ENCODE measurements at places on chromosomes 5 and 9.

GRCh38 chr5:174533751-174534241, 190.6 kb upstream of the MSX2 start:
- no peak for DNase-seq

DNA sequence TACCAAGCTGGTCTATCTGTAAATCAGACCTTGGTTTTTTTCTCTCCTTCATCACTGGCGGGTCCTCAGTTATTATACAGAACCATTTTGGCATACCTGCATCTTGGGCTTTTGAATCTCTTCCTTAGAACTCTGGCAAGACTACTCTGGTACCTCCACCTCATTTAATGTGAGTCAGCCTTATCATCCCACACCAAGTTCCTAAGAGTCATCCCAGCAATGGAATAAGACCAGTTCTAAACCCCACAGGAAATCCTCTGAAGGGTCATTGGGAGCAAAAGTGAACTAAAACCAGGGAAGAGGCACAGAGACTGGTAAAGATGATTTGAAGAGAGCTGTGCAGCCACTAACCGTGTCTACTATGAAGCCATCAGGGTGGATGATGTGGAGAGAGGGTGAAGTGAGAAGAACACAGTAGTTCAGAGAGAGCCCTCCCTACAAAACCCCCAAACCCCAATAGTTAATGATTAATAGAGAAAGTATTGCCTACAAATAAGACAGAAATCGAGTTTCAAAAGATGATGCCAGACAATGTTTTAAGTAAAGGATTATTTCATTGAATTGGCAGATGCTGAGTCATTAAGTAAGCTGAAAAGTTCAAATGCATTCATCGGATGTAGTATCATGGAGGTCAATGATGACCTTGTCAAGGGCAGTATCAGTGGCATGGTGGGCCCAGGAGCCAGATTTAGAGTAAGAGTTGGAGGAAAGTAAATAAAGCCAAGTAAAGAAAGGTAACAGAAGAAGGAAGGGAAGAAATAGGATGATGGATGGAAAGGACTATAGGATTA, 85.4 kb downstream of the PCSK1 start:
- DNase-seq: no peak

DNA sequence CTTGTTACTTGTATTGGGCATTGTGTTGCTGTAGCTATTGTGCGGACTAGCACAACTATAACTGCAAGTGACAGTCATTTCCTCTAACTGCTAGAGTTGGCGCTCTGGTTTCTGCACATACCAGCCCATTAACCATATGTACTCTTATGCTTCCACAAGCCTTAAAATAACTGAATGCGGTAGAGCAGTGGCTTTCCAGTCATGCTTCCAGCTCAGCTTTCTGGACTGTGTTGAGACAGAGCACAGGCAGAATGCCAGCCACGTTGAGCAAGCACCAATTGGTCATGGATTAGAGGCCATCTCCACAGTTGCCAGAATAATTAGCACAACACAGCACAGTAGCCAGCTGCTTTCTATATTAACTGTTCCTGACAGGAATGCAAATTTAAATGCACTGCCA, 12.2 kb downstream of the INVS start:
- no peak for DNase-seq

DNA sequence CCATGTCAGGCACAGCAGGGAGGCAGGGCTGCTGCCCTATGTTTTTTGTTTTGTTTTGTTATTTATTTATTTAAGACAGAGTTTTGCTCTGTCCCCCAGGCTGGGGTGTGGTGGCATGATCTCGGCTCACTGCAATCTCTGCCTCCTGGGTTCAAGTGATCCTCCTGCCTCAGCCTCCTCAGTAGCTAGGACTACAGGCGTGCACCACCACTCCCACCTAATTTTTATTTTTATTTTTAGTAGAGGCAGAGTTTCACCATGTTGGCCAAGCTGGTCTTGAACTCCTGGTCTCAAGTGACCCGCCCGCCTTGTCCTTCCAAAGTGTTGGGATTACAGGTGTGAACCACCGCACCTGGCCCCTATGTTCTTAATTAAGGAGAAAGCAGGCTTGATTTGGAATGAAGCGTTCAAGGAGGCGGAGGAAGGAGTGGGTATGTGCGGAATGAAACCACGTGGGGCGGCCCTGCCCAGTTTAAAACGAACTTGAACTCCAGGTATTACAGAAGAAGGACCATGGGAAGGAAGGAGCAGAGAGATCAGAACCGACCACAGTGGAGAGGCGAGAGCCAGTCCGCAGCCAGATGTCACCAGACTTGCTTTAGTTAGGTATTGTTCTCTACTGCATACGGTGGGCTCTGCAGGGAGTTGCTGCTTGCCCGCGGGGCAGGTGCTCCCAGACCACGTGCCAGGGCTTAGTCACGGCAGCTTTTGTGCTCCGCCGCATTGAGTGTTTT, 34.9 kb upstream of the EPB41L4B start:
- no peak for DNase-seq

DNA sequence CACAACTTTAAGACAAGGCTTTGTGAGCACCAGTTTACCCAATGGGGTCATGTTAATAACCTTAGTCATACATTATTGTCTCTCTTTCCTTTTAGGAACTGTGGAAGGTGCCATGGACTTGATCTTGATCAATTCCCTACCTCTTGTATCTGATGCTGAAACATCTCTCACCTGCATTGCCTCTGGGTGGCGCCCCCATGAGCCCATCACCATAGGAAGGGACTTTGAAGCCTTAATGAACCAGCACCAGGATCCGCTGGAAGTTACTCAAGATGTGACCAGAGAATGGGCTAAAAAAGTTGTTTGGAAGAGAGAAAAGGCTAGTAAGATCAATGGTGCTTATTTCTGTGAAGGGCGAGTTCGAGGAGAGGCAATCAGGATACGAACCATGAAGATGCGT, 48.7 kb downstream of the TEK start:
- no peak for DNase-seq

- no peak for DNase-seq
Observed at GRCh38 chr5:112221128-112221527, 197.9 kb downstream of the EPB41L4A start.
